HT1080 (cell line): ENCODE measurements at places on chromosomes 12 and 14. TPM values are rescaled to one million over a fixed set of nuclear protein-coding genes. Genes with fewer than 3 reads are reported as not detected.

TMTC1 gene
- 0.11 and 0.87 TPM in 2 replicates for total RNA-seq

ABCD2 gene
- 0.03 and 0.05 TPM in 2 replicates for total RNA-seq

GALNT16 gene
- total RNA-seq: 7.8 and 12.6 TPM in 2 replicates

CFAP251 gene
- 10.5 and 11.2 TPM in 2 replicates for total RNA-seq

SYNE3 gene
- 2.3 and 2.4 TPM in 2 replicates for total RNA-seq

ABHD12B gene
- total RNA-seq: not detected in 2 replicates

LRRIQ1 gene
- 0.06 TPM in 1 of 2 replicates, not detected in the other for total RNA-seq

PGF gene
- 74.0 and 76.1 TPM in 2 replicates for total RNA-seq

FAM90A1 gene
- total RNA-seq: not detected in 2 replicates

EXOC3L4 gene
- not detected in 2 replicates for total RNA-seq

BTBD6 gene
- total RNA-seq: 8.3 and 9.3 TPM in 2 replicates

TSHR gene
- total RNA-seq: not detected in 2 replicates

TMEM119 gene
- 0.03 and 0.23 TPM in 2 replicates for total RNA-seq

GRCh38 chr14:94054936-94055335 lies 26.1 kb downstream of the DDX24 start:
- DNase-seq: no peak

DNA sequence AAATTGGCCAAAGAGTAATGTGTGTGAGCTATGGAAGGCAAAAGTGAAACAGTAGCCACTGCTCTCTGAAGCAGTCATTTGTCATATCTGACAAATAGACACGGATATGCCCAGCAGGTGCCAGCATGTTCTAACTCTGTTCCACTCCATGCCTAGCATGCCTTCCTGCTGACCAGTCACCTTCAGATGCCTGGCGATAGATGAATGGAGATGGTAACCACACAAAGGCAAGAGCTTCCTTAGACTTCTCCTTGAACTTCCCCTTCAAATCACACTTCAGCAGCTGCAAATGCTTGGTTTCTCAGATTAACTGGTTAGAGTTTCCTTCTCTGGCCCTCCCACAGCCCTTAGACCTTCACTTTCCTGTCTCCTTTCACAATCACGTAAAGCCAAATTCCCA lies 429.9 kb downstream of the DAD1 start:
- peak; percentile 66 for DNase-seq

GRCh38 chr14:56331592-56332216 lies 213.5 kb downstream of the PELI2 start:
- DNase-seq: no peak

DNA sequence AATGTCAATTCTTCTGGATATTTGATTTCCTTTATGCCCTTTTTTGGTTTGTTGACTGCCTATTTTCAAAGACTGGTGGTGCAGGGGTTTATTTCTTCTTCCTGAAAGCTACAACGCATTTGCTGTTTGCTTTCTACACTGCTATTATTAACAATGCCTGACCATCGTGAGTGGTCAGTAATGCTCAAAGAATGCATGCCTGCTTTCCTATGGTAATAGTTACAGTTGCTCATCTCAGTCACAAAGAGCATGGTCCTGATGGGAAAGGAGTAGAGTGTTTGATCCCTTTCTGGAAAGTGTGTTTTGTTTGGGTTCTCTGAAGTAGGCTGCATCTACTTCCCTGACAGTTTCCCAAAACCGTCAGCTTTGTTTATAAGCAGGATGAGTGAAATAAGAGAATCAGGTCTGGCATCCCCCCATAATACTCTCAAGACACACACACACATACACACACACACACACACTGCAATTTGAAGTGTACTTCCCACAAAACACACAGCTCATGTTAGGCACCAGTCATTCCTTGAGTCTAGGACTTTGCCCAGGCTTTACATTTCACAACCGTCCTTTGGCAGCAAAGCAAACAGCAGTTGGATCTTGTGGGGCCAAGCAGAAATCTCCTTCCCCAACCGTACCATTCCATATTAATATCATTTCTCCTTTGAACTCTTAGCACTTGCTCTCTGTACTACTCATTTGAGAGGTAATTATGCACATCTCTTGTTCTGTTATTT lies 56.6 kb downstream of the SUDS3 start:
- DNase-seq: peak; percentile 7

- DNase-seq: no peak
Measured at GRCh38 chr14:100573002-100573756, 14.0 kb downstream of the BEGAIN start.

GRCh38 chr12:9736936-9737705 lies 4.2 kb upstream of the CLECL1 start:
- DNase-seq: no peak

DNA sequence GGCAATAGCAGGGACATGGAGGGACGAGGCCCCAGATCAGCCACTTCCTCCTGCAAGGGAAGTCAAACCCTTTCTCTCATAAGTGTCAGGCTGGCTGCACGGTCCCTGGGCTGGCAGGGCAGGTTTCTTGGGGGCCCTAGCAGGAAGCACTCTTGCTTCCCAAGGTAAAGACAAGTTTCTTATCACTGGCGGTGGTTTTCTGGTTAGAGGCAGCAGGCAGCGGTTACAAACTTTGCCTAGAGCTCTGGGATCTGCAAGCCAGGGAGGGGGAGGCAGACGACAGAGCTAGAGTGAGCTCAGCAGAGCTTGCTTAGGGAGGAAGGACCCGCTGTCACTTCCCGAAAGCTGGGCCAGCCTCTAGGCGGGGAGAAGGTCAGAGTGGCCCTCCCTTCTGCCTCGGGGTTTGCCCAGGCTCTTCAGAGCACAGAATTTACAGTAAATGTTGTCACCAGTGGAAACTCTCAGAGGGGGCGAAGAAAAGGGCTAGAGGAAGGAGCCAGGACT lies 20.4 kb downstream of the BATF start:
- DNase-seq: no peak

DNA sequence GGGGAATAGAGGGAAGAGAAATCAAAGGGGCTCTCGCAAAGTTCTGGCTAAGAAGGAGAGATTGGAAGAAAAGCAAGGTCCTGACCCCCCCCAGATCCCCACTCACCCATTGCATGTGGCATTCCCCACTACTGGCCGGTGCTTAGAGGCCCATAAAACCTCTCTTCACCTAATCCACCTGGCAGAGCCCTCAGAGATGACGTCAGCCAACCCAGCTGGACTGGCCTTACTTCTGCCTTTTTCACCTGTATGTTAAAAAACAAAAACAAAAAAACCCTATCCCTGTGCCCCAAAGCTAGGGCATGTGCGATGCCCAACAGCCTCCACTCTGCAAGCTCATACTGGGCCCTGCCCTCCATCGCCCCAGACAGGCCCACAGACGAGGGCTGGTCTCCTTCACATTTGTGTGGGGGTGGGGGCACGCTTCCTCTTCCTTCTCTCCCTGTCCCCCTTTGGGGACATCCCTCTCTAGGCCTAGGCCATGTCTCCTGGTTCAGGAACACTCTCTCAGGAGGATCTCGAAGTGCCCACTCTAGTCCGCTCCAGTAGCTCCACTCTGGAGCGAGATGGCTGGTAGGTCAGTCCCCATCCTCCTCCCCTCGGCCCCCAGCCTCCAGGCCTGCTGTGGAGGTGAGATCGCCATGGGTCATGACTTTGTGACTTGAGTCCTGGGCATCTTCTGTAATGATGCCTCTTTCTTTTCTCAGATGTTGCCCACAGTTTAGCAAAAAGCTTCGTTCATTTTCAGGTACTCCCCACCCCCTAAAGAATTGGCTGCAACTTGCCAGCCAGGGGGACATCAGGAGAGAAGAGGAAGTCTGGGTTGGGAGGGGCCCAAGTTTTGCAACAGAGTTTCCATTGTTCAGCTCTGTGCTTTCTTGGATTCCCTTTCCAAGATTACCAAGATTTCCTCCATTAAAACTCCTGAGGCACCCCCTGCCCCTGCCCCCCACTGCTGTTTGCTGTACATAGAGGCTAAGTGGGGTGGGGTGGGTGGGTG lies 37.0 kb downstream of the FIGNL2 start:
- DNase-seq: no peak

GRCh38 chr14:69353168-69353567 lies 44.9 kb downstream of the ERH start:
- DNase-seq: no peak

GRCh38 chr12:64824500-64825142 lies at the start of gene TBC1D30:
Gene TBC1D30 (plus strand): TSS chr12:64824647. CDS start chr12:64824880, 233 bp downstream.
- DNase-seq: peak; percentile 10

GRCh38 chr12:42473130-42473529 lies 116.4 kb downstream of the PRICKLE1 start:
- DNase-seq: peak; percentile 24

DNA sequence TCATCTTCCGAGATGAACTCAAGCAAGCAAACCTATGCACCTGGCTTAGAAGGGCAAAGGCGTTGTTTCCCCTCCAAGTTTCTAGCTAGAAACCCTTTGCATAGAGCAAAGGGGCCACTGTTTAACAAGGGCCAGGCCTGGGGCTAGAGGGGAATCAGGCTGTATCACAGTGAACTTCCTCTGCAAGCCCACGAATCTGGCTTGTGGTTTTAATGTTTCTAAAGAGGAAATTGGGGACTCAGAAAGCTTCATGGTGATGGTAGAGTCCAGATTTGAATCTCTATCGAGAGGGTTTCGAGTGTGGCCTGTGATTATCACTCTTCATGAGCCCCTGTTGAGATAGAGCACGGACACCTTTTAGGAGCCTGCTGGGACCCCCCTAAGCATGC lies 189.9 kb downstream of the VRK1 start:
- no peak for DNase-seq

DNA sequence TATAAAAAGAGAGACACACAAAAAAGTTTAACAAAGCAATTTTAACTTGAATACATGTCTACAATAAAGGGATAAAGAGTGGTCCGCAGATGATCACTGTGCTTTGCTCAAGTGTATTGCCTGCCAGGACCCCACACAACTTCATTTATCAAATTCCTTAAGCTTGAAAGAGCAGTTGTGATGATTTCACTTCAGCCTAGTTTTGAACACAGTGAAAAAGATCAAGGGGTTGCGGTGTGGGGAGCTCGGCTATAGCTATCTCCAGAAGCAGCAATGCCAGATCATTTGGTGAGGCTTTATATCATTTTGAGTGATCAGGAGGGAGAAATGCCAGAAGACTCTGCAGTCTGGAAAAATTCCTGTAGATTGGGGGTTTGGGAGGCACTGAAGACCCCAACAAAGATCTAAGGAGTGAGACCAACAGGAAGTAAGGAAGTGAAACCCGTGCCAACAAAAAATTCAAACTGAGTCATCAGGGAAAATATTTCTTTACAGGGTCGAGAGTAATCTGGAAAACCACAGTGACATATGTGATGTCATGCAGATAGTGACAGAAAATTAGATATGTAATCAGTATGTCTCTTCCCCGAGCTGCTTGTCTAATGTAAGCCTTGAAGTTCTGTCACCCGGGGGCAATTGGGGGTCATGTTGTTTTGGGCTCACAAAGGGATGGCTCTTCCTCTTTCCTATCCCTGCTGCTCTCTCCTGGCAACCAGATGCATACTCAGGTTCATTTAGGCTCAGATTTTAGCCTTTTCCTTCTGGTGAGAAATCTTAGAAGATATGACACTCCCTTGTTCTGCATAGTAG lies 221.8 kb downstream of the MSRB3 start:
- DNase-seq: peak; percentile 77

DNA sequence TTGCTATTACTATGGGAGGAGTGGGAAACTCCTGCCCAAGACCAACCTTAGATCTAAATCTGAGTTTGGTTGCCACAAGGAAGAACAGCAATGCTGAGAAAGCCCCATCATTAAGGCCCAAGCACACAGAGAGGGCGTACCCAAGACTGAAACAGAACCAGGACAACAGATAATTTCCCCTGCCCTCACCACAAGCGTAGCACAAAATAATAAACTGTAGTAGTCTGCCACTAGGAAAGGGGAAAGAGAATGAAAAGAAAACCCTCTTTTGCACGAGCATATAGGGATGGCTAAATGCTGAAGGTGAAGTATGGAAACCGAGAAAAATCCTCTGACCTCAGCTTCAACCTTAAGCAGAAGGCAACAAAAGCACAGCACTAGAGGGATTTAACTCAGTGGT lies 76.5 kb upstream of the DHRS4 start:
- no peak for DNase-seq

- DNase-seq: no peak
Measured at GRCh38 chr12:78645956-78646355, 218.6 kb upstream of the SYT1 start.

DNA sequence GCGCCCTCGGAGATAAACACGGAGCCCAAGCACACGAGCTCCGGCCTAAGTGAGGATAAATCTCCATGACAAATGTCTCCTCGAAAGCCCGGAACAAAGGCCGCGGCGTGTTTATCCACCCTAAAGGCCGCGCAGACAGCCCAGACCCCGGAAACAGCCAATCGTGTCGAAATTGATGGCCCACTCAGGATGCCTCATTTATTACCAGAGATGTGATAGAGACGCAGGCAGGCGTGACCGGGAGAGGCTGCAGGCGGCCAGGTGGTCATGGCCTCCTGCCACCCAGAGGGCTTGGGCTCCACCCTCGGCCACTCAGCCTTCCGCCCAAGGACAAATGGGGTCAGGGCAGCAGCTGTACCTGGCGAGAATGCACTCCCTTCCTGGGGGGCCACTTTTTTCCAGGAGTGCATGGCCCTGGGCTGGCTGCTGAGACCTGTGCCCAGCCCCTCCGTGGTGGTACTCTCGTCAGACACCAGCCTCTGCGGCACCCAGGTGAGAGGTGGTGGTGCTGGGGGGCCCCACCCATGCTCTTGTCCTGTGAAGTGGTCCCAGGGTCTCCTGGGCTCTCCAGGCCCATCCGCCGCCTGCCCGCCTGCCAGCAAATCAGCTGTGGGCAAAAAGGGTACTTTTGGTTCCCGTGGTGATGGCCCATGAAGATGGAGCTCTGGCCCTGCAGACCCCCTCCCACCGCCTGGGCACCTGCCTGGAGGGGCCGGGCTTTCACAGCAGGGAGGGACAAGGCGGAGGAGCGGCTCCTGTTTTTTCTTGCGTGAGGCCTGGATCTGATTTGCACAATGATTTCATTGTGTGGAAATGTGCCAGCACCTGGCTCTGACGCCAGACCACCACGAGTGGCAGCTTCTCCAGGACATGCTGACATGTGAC lies 211.5 kb upstream of the C14orf180 start:
- no peak for DNase-seq

- DNase-seq: no peak
Measured at GRCh38 chr12:58026426-58026825, 85.1 kb downstream of the ATP23 start.

DNA sequence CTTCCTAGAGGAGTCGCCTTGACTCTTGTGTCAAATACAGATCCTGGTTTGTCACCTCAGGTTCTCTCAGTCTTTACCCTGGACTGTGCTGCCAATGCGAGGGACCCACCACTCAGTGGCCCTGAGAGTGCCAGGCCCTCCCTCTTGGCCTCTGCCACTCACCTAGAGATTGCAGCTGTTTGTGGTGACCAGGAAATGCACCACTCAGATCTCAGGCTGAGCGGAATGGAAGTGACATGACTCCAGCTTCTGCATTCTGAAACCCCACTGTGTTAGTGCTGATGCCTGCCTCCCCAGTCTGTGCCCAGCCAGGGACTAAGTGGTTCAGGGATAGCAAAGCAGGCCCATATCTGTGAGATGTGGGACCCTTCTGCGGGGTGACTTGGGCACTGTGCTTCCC lies 27.8 kb upstream of the NEDD1 start:
- no peak for DNase-seq

- peak; percentile 39 for DNase-seq
Measured at GRCh38 chr12:4421590-4422031, 24.0 kb downstream of the FGF6 start.

DNA sequence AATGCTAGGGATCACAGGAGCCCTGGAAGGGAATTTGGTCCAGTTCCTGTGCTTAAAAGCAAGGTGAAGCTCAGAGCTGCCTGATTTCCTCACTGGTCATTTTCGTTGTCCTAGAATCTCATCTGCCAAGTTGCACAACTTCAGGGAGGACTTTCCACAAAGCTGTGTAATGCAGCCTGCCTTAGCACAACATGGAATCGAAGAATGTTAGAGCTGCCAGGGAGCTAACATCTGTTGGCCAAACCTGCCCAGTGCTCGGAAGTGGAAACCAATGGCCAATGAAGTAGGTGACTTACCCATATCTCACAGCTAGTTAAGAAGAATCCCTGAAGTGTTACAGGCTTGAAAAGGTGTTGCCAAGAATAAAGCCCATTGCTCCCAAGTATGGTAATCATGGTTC lies 79.9 kb upstream of the SSTR1 start:
- no peak for DNase-seq
